Osteoblast (primary cell): ENCODE measurements at places on chromosomes 4 and X. TPM values are rescaled to one million over a fixed set of nuclear protein-coding genes. Genes with fewer than 3 reads are reported as not detected.

The FOXP3 gene
- total RNA-seq: not detected in 2 replicates

The GIMD1 gene
- not detected in 2 replicates for total RNA-seq

The PAK3 gene
- 1.4 and 2.4 TPM in 2 replicates for total RNA-seq

The FRMD7 gene
- total RNA-seq: 1.1 and 1.5 TPM in 2 replicates

The METAP1 gene
- 48.6 and 52.8 TPM in 2 replicates for total RNA-seq

The NMU gene
- total RNA-seq: not detected in 2 replicates

The KLB gene
- total RNA-seq: not detected in 2 replicates

The EDNRA gene
- total RNA-seq: 6.2 and 9.4 TPM in 2 replicates

The FRMPD4 gene
- 1.2 and 1.8 TPM in 2 replicates for total RNA-seq

The CT45A10 gene
- not detected in 2 replicates for total RNA-seq

The L1CAM gene
- under 0.01 TPM in 2 replicates for total RNA-seq

The SHISA3 gene
- total RNA-seq: not detected in 2 replicates

The LIMCH1 gene
- total RNA-seq: 6.5 and 9.0 TPM in 2 replicates

The NSG1 gene
- not detected in 2 replicates for total RNA-seq

GRCh38 chrX:46407036-46407752 is 138.0 kb downstream of the ZNF674 start:
- no peak overlapping the region for H3K27ac ChIP-seq
- DNase-seq: no peak
- no peak overlapping the region for H3K4me3 ChIP-seq
- H3K27me3 ChIP-seq: peaks cover 3% of the 10 kb centered on the region

DNA sequence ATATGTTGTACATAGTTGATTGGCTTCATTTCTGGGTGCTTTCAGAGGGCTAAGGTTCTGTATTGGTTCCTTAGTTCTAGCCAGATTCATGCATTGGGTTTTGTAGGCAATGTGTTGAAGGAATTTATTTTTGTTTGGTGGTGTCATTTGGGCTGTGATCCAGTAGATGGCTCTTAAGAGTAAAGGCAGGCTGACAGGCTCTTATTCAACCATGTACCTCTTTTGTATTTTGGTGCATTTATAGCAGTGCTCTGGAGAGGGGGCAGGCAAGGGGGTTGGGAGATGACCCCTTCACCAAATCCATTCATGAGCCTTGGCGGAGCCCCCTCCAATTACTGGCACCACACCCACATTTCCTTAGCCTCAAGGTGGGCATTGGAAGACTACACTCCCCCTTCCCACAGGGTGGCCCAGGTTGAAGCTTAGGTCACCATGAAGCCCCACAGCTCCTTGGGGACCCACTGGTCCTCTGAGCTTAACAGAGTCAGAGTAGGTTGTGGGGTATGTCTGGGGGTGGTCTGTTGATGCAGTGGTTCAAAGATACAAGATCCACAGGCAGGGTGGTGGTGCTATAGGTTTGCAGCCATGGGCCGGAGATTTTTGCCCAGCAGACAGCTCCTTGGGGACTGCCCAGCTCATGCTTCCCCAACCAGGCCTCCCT is 143.0 kb upstream of the GNPDA2 start:
- H3K27ac ChIP-seq: no peak overlapping the region
- no peak overlapping the region for H3K4me3 ChIP-seq
- H3K4me1 ChIP-seq: no peaks in the 10 kb centered on the region
- no peak for DNase-seq

GRCh38 chr4:124334119-124334518 is 378.4 kb downstream of the ANKRD50 start:
- peaks cover 3% of the 10 kb centered on the region for H3K4me1 ChIP-seq
- no peak overlapping the region for H3K27ac ChIP-seq
- H3K4me3 ChIP-seq: peak overlapping the region; percentile 29
- no peaks in the 10 kb centered on the region for H3K27me3 ChIP-seq

GRCh38 chr4:1325176-1325480 is 21.9 kb upstream of the UVSSA start:
- no peak overlapping the region for H3K4me3 ChIP-seq
- DNase-seq: no peak
- no peaks in the 10 kb centered on the region for H3K27me3 ChIP-seq
- peak overlapping the region; percentile 85 for H3K27ac ChIP-seq

DNA sequence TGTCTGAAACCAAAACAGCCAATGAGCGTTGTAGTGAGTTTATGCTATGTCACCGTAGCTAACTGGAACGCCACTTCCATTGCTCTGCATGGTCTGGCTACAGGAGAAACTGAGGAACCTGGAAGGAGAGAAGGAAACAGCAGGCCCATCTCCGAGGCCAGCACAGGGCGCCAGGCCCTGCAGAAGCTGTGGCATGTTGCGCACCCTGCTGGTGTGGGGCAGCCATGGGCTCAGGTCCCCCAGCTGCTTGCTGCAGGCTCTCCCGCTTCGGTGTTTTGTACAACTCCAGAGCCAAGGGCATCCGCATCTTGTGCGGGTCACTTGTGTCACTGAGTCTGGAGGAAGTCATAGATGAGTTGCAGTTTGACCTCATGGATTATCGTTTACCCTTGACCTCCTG is 89.2 kb downstream of the AFAP1 start:
- H3K27ac ChIP-seq: peak overlapping the region; percentile 19
- peaks cover 98% of the 10 kb centered on the region for H3K36me3 ChIP-seq
- DNase-seq: no peak
- H3K27me3 ChIP-seq: no peaks in the 10 kb centered on the region
- H3K4me1 ChIP-seq: peaks cover 19% of the 10 kb centered on the region

DNA sequence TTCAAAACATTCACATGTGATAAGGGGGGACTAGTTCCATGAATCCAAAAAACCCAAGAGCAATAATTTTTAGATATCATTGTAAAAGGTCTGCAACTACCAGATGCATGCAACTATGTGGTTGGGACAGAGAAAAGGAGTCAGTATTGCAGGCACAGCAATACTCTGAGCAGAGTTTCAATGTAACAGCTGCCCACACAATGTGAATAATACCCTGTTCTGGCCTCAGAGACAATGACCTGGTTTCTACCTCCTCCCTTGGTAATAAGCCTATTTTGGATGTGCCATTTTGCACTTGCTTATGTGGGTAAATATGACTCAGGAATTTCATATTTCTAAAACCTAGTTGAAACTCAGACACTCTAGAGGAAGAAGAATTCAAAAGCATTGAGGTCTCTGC is 194.8 kb upstream of the RASGEF1B start:
- no peak overlapping the region for H3K4me3 ChIP-seq
- H3K27ac ChIP-seq: no peak overlapping the region
- H3K36me3 ChIP-seq: no peaks in the 10 kb centered on the region
- H3K27me3 ChIP-seq: no peaks in the 10 kb centered on the region
- no peak for DNase-seq
- H3K4me1 ChIP-seq: no peaks in the 10 kb centered on the region

- H3K27me3 ChIP-seq: no peaks in the 10 kb centered on the region
- H3K36me3 ChIP-seq: no peaks in the 10 kb centered on the region
- no peak for DNase-seq
- H3K4me1 ChIP-seq: no peaks in the 10 kb centered on the region
- no peak overlapping the region for H3K27ac ChIP-seq
These were observed 69.8 kb downstream of the ZNF827 start for GRCh38 chr4:145868637-145869409.

- H3K27ac ChIP-seq: no peak overlapping the region
- no peaks in the 10 kb centered on the region for H3K36me3 ChIP-seq
- peak; percentile 31 for DNase-seq
These were observed 13.2 kb upstream of the SOD3 start for GRCh38 chr4:24781999-24782745.

GRCh38 chr4:41212616-41213203 is 1.6 kb downstream of the APBB2 start:
- H3K36me3 ChIP-seq: no peaks in the 10 kb centered on the region
- H3K27ac ChIP-seq: peak overlapping the region; percentile 80
- H3K27me3 ChIP-seq: no peaks in the 10 kb centered on the region
- peaks cover 33% of the 10 kb centered on the region for H3K4me1 ChIP-seq

- no peak for DNase-seq
- H3K4me1 ChIP-seq: no peaks in the 10 kb centered on the region
- peaks cover 79% of the 10 kb centered on the region for H3K27me3 ChIP-seq
- no peak overlapping the region for H3K27ac ChIP-seq
- no peaks in the 10 kb centered on the region for H3K36me3 ChIP-seq
These were observed 12.3 kb downstream of the PITX2 start for GRCh38 chr4:110610620-110610939.

- H3K27ac ChIP-seq: peak overlapping the region; percentile 92
- H3K4me3 ChIP-seq: peak overlapping the region; percentile 83
- peak; percentile 85 for DNase-seq
- no peaks in the 10 kb centered on the region for H3K27me3 ChIP-seq
These were observed 773 bp upstream of the VMA21 start for GRCh38 chrX:151396042-151396824.

DNA sequence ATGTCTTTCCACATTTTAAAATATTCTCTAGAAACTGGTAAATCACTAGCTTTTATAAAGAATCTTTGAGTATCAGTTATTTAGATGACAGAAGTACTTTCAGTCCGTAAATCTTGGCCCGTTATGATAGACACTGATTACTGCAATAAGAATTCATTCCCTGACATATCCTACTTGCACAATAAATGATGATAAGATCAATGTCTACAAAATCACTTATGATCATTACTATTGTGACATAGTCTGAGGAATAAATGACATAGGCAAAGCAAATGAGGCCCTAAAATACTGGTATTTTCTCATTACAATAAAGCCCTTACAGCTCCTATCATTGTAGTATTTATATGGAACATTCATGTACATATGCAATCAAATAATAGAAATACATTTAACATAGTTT is 6.6 kb upstream of the PDCL2 start:
- no peak for DNase-seq
- H3K4me1 ChIP-seq: no peaks in the 10 kb centered on the region
- H3K27me3 ChIP-seq: peaks cover 6% of the 10 kb centered on the region

- H3K4me1 ChIP-seq: peaks cover 22% of the 10 kb centered on the region
- no peak for DNase-seq
- H3K27ac ChIP-seq: no peak overlapping the region
- H3K27me3 ChIP-seq: no peaks in the 10 kb centered on the region
- H3K36me3 ChIP-seq: no peaks in the 10 kb centered on the region
- H3K4me3 ChIP-seq: no peak overlapping the region
These were observed 51.1 kb upstream of the IL21 start for GRCh38 chr4:122671919-122672490.

GRCh38 chr4:73730292-73730691 is 10.1 kb upstream of the CXCL8 start:
- peaks cover 26% of the 10 kb centered on the region for H3K4me1 ChIP-seq
- no peaks in the 10 kb centered on the region for H3K36me3 ChIP-seq

- no peaks in the 10 kb centered on the region for H3K4me1 ChIP-seq
- no peak overlapping the region for H3K4me3 ChIP-seq
- no peaks in the 10 kb centered on the region for H3K36me3 ChIP-seq
- H3K27me3 ChIP-seq: no peaks in the 10 kb centered on the region
- no peak overlapping the region for H3K27ac ChIP-seq
These were observed 204.6 kb downstream of the SCFD2 start for GRCh38 chr4:53161051-53161786.

DNA sequence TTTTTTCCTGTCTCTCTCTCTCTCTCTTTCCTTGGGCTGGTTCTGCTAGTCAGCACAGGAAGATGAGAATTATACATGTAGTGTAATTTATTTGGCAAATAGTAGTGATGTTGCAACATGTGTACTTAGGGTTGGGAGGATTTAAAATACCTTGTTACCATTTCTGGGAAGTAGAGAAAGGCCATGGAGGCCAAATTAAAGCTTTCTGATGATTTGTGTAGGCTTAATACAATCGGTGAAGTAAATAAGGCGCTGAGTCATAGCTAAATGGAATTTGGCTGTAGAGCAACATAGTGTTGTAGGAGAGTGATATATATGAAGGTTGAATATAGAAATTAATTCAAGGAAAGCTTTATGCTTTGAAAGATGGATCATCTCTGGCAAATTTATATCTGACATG is 295.3 kb downstream of the GRID2 start:
- H3K4me3 ChIP-seq: no peak overlapping the region
- no peaks in the 10 kb centered on the region for H3K4me1 ChIP-seq
- no peak for DNase-seq
- no peak overlapping the region for H3K27ac ChIP-seq

- no peaks in the 10 kb centered on the region for H3K36me3 ChIP-seq
- peak; percentile 65 for DNase-seq
- no peak overlapping the region for H3K4me3 ChIP-seq
- no peak overlapping the region for H3K27ac ChIP-seq
- H3K27me3 ChIP-seq: peaks cover 14% of the 10 kb centered on the region
These were observed 64.0 kb downstream of the ADRA2C start for GRCh38 chr4:3829956-3830773.

GRCh38 chrX:49845701-49846403 is 16.7 kb downstream of the PAGE4 start:
- no peaks in the 10 kb centered on the region for H3K4me1 ChIP-seq
- no peaks in the 10 kb centered on the region for H3K36me3 ChIP-seq
- no peak overlapping the region for H3K4me3 ChIP-seq
- no peak overlapping the region for H3K27ac ChIP-seq
- DNase-seq: no peak

GRCh38 chr4:113183032-113183605 is 133.7 kb downstream of the ANK2 start:
- H3K27ac ChIP-seq: no peak overlapping the region
- H3K27me3 ChIP-seq: peaks cover 8% of the 10 kb centered on the region
- H3K4me3 ChIP-seq: no peak overlapping the region
- H3K4me1 ChIP-seq: no peaks in the 10 kb centered on the region
- DNase-seq: no peak
- no peaks in the 10 kb centered on the region for H3K36me3 ChIP-seq

GRCh38 chr4:185734214-185734613 is 77.8 kb downstream of the SORBS2 start:
- no peaks in the 10 kb centered on the region for H3K27me3 ChIP-seq
- H3K4me3 ChIP-seq: no peak overlapping the region
- no peaks in the 10 kb centered on the region for H3K36me3 ChIP-seq
- no peak overlapping the region for H3K27ac ChIP-seq
- peaks cover 41% of the 10 kb centered on the region for H3K4me1 ChIP-seq
- DNase-seq: peak; percentile 66

DNA sequence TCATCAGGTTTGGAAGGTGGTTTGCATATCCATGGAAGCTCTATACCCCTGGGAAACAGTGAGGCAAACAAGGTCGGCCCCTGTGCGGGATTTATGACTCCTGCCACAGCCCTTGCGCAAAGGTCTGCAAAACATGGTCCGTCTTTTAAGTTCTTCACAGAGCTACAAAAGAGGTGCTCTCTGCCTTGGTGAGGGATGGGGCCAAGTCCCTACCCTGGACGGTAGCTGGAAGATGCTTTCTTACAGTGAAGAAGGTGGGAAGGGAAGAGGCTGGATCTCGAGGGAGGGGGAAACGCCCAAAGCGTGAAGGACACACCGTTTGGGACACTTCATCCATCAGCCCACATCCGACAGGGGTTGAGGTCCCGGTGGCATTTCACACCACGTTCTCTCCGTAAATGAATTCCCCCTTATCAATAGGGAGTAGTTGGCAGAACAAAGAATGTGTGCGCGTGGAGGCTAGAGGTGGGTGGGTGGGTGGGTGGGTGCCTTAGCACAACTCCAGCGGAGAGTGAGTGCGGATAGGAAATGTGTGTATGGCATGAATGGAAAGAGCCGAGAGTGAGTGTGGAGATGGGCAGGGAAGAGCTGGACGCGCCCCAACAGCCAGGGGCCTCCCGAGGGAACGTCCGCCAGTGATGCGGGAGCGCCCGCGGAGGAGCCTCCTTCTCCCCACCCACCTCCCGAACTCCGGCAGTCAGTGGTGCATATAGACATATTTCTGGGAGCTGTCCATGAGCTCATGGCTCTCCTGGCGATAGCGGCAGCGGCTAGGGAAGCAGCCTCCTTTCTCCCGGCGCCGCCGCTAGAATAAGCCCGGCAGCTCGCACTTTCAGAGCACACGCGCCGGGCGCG is 68.3 kb downstream of the LARP7 start:
- H3K36me3 ChIP-seq: no peaks in the 10 kb centered on the region
- peak; percentile 92 for DNase-seq
- H3K4me3 ChIP-seq: no peak overlapping the region
- peaks cover 52% of the 10 kb centered on the region for H3K27me3 ChIP-seq
- H3K27ac ChIP-seq: no peak overlapping the region

- H3K27me3 ChIP-seq: no peaks in the 10 kb centered on the region
- H3K27ac ChIP-seq: peak overlapping the region; percentile 66
- no peaks in the 10 kb centered on the region for H3K36me3 ChIP-seq
- peak; percentile 73 for DNase-seq
- H3K4me3 ChIP-seq: peak overlapping the region; percentile 87
- H3K4me1 ChIP-seq: peaks cover 36% of the 10 kb centered on the region
These were observed 446 bp downstream of the EVC2 start for GRCh38 chr4:5707778-5708448.
